ENCODE measurements at places on chromosomes 7 and 10.

GRCh38 chr7:74379938-74380337 is 73.8 kb upstream of the GTF2IRD1 start:
- DNase-seq = no peak

DNA sequence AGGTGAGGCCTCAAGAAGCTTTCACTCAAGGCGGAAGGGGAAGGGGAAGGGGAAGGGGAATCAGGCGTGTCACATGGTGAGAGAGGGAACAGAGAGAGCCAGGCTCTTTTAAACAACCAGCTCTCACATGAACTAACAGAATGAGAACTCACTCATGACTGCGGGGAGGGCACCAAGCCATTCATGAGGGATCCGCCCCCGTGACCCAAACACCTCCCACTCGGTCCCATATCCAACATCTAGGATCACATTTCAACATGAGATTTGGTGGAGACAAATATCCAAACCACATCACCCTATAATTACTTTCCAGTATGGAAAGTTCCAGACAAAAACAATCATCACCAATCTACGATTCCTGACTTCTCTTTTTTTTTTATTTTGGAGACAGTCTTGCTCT is 22.9 kb downstream of the HIP1 start:
- DNase-seq = no peak

DNA sequence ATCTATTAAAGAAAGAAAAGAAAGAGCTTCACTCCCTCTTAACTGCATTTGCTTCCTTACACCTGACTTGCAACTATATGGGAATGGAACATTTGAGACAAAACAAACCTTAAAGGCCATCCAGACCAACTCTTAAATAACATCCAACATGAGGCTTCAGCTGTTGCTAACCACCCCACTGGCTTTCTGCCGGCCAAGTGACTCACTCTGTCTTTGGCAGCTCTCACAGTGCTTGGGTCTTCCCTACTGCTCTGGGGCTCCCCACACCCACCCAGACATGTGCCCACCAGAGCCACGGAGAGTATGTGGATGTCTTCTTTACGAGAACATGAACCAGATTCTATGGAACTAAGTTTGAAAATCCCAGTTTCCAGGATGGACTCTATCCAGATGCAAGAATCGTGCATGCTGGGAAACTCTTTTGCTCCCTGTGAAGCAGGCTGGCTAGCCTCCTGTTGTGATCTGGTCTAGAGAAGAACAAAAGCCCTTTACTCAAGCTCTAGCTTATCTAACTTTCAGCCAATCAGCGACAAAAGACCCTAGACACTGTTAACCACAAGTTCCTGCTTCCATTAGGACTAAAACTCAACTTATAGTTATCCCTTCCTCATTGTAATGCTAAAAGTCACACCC is 245.7 kb downstream of the TCERG1L start:
- DNase-seq = no peak

DNA sequence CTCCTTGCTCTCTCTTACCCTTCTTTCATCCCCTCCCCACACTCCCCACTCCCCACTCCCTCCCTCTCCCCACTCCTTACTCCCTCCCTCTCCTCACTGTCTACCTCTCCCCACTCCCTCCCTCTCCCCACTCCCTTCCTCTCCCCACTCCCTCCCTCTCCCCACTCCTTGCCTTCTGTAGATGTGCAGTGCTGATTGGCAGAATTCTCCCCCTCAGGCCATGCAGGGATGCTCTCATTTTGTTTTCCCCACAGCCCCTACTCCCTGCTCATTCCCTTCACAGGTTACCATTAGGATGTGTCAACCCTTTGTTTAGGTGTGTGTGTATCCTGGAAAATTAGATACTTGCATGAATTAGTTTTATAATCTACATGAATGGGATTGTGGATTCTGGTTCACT is 90.3 kb downstream of the CELF2 start:
- no peak for DNase-seq

DNA sequence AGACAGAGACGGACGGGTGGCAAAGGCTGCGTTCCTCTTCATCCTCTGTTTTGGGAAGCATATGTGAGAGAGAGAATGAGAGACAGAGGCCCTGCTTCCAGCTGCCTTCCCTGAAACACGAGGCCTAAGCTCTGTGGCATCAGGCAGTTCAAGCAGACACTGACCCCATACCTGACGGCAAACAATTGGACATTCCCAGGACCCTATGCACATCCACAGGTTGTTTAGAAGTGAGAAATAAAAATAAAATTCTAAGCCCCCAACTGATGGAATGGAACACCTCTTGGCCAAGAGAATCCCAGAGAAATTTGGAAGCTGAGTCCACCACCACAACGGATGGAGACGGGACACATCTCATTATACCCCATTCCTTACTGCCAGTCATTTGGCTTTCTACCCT is 105.3 kb downstream of the CPXM2 start:
- no peak for DNase-seq

DNA sequence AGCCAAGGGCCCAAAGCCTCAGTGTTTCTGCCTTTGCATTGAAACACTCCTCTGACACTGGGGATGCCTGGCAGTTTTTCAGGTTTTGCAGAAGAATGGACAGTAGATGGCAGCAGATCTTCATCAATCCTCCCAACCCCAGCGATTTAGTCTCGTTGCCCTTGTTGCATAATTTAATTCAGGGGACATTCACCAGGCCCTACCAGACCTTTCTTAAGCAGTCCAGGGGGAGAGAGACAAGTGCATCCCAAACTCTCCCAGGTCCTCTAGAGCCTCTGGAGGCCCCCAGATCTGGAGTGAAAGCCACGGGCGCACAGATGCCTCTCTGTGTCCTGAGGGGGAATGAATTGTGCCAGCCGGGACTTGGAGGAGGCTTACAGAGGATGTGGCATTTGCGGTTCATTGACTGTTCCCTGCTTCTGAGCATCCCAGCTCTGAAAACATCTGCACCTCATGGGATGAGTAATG is 29.6 kb downstream of the MINDY4 start:
- no peak for DNase-seq

DNA sequence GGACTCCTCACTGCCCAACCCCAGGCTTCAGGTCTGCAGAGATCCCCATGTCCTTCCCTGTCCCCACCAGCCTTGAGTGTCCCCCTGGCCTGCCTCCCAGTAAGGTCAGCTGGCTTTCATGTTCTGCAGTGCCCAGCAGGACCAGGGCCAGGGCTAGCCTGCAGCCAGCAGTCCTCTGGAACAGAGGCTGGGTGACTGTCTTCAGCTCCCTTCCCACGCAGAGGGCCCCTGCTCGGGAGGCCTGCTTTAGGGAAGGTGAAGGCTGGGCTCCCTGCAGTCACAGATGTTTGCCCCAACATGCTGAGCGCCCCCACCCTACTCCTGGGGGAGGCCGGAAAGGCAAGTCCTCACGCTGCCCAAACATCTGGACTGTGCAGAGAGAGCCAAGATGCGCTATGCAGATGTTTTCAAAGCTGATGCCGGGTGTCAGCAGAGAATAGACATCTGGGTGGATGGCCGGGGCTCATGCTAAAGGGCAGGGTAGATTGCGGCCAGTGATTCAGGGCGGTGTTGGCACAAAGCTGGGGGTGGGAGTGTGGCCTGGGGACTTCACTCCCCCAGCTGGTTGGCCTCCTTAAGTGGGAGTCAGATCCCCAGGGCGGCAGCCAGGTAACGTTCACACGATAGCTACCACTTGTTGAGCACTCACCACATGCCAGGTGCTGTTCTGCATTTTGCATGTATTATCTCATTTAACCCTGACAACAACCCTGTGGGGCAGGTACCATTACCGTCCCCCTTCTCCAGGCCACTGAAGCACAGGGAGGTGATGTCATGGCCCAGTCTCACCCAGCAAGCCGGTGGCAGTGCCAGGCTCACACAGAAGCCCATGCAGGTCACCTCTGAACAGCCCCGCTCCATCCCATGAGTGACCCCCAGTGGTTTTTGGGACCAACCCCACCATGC is 71.2 kb upstream of the COL13A1 start:
- DNase-seq = no peak

DNA sequence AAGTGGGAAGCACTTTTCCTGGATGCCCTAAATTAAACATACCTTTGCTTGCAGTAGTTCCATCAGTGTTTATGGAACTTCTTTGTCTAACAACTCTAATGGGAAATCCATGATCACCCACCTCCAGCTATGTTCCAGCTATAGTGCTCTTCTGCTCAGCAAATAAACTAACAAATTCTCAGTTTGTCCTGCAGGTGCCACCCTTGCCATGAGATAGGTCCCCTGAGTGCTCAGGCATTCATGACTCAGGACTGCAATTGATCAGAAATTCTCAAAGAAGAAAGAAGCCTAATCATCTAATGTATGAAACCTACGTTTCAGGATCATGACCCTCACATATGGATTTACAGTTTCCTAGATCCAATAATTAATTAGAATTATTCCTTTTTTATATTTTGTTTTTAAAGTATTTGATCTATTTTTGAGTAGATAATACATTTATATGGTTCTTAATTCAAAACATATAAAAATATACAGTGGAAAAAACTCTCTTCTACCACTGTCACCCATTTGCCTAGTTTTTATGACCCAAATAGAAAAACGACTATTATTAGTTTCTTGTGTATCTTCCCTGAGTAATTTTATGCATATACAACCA is 48.7 kb upstream of the DYNC1I1 start:
- peak; percentile 25 for DNase-seq

GRCh38 chr10:54203401-54203800 is 597.6 kb downstream of the PCDH15 start:
- no peak for DNase-seq

DNA sequence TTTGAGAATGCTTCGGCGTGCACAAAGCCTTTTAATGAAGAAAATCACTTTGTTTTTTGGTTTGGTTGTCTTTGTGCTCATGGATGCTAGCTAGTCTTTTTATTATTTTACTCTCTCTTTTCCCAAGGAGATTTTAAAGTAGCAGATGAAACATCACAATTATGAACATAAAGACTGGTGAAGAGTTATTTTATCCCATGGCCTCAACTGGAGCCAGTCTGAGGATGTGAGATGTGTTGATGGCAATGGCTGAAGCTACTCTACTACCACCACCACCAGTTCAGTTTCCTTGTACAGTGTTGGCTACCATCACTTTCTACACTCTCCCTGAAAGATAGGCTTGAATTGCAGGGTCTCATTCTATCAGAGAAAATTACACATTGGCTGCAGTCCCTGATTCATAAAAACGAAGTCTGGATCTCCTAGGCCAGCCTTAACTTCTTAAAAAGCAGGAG is 494 bp upstream of the HERC4 start:
- no peak for DNase-seq

DNA sequence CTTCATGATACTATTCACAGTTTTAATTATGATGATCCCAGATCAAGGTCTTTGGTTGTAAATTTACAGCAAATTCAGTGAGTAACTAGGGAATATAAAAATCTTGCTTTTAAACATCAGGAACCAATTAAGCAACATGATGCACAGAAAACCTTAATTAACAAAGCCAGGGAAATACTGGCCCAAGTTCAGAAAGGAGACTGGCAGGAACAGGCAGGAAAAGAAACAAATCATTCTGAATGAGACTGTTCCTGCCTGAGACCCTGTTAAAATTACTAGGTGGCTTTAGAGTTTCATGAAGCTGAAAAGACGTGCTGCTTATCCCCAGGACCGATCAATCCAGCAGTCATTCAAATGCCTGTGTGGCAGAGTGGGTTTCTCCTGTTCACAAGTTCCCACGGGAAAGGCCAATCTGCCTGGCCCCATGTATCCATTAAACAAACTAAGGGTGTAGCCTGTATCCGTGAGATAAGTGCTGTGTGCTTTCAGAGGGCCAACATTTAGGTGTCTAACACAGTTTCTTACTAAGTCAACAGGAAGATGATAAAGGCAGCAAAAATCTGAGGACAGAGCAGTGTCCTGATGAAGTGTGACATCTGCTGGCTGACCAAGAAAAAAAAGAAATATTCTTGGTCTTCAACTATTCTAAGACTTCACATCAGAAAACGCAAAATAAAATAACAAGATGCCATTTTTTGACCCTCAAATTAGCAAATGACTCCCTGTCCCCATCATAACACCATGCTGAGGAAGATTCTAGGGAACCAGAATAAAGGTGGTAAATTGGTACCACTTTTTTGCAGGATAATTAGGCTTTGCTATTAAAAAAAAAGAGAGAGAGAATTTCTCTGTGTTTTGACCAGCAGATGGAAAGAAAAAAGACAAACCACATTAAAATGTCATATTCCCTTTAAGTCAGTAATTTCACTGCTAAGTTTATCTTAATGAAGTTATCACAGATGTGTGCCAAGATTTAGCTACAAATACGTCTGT is 34.2 kb downstream of the PUS7 start:
- DNase-seq = no peak

GRCh38 chr7:5214236-5214635 is 24.2 kb downstream of the WIPI2 start:
- DNase-seq = no peak

DNA sequence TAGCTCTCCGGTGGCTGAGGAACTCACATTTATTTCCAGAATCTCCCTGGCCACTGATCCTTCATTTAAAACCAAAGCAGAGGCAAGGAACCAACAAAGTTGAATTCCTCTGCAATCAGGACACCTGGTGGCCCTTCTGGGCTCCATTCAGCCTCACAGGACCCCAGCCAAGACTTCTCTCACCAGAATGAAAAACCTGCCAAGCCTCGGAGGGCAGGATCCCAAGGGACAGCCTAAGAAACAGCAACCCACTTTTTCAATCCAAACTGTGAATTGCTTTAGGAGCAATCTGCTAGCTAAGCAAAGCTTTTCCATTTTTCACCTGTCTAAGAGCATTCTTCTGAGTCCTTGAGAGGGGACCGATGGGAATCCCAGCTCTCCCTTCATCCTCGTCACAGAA is 34.6 kb downstream of the OAT start:
- no peak for DNase-seq

GRCh38 chr10:11691319-11691755 is 50.8 kb upstream of the ECHDC3 start:
- no peak for DNase-seq

DNA sequence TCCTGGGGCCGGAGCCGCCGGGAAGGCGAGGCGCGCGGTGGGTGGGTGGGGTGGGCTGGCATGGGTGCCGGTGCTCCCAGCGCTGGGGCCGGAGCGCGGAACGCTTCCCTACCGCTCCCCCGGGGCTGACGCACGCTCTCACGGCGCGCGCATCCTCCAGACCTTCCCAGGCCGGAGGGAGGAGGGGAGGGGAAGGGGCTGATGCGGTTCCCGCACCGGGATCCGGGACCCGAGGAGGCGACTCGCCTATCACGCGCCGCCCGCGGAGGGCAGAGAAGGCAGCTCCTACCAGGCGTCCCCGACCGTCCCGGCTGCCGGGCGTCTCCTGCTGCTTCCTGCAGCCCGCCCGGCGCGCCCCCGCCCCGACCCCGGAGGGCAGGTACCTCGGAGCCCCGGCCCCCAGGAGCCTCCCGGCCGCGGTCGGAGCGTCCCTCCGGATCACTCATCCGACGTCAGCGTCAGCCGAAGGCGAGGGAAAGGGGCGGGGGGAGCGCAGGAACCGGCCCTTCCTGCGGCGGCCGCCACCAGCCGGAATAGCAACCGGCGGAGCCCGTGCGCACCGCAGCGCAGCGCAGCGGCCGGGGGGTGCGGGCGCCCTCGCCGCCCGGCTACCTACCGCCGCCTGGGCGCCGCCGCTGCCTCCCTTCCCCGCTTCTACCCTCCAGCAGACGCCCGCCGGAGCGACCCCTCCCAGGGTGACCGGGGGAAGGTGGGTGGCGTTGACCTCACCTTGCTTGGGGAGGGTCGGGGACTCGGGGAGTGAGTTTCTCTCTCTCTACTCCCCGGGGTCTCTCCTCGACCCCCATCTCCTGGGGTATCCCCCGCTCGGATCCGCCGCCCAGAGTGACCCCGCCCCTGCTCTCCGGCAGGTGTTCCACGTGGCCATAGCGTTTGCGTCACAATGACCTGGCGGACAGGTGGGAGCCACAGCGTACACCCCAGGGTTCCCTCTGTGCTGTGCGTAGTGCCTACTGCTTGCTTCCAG is at the start of gene ICA1:
Gene ICA1, minus strand, starts transcription at position 457 of the 985 bp plus-strand sequence. CDS start 26,241 bp downstream, outside the sequence.
- DNase-seq = no peak

GRCh38 chr10:30736685-30737232 is 107.2 kb upstream of the LYZL2 start:
- no peak for DNase-seq

Measured in T-helper 2 cell (primary cell).